ELF-1 (cell line): ENCODE measurements at places on chromosomes 1 and 21.

GRCh38 chr21:43275421-43276211 lies 106.8 kb downstream of the CRYAA start:
- no peak for DNase-seq

DNA sequence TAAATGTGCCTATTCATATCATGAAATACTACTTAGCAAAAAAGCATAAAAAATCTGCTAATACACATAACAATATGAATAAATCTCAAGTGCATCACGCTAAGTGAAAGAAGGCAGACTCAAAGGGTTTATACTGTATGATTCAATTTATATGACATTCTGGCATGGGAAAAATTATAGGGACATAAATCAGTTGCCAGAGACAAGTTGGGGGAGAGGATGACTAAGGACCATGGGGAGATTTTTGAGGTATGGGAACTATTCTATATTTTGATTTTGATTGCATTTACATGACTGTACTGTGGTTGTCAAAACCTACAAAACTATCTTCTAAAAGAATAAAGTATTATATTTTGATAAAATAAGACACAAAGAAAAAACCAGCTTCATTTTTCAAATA lies 650.3 kb upstream of the NR5A2 start:
- no peak for DNase-seq

GRCh38 chr1:39491146-39491921 lies at the start of gene BMP8A:
TSS of gene BMP8A (plus strand) at chr1:39491636. CDS start at chr1:39491992, 356 bp downstream.
- peak; percentile 67 for DNase-seq

DNA sequence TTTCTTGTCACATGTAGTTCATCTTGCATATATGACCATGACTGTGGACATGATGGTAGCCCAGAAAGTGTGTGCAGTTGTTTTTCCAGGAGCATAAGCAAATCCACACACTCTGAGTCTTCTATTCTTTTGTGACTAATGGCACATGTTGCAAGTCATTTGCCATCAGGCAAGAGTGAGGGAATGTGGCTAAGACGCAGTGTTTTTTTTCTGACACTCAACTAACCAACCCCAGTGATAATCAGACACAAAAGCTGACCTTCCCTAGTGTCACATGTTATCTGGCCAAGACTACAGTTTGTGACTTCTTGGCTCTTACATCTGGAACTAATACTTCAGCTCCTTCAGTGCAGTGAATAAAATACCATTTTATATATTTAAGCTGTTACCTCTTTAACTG lies 108.8 kb downstream of the ITSN1 start:
- no peak for DNase-seq

DNA sequence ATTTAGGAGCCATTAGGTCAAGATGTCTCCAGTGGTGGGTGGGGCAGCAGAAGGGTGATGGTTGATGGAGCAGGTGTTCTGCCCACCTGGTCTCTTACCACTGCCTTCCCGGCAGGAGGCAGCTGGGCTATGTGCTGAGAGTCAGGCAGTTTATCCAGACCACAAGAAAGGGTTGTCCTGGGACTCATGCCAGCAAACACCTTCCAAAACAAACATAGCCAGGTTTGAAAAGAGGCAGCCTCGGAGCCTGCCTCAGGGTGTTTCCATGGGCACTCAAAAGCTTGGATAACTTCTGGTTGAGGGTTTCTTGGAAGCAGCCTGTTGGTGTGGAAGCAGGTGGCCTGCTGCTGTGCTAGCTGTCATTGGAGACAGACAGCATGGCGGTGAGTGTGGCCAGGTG lies 187.2 kb downstream of the PCP4 start:
- DNase-seq = no peak
